ENCODE measurements at places on chromosomes 11 and 22. TPM values are rescaled to one million over a fixed set of nuclear protein-coding genes. Genes with fewer than 3 reads are reported as not detected.

The PTGDR2 gene
- 0.03 TPM for total RNA-seq

The ZNF280B gene
- 2.9 TPM for total RNA-seq

The IGLL1 gene
- total RNA-seq = not detected

The ACRV1 gene
- total RNA-seq = not detected

The ENTHD1 gene
- not detected for total RNA-seq

All from H7 (cell line).